Renal cortical epithelial cell (primary cell): ENCODE measurements at places on chromosomes 16 and 17.

- no peak for DNase-seq
Measured at GRCh38 chr17:2023692-2024571, 1.2 kb downstream of the RTN4RL1 start.

- peak; percentile 71 for DNase-seq
Measured at GRCh38 chr17:3710951-3711383, 12.7 kb upstream of the HASPIN start.

DNA sequence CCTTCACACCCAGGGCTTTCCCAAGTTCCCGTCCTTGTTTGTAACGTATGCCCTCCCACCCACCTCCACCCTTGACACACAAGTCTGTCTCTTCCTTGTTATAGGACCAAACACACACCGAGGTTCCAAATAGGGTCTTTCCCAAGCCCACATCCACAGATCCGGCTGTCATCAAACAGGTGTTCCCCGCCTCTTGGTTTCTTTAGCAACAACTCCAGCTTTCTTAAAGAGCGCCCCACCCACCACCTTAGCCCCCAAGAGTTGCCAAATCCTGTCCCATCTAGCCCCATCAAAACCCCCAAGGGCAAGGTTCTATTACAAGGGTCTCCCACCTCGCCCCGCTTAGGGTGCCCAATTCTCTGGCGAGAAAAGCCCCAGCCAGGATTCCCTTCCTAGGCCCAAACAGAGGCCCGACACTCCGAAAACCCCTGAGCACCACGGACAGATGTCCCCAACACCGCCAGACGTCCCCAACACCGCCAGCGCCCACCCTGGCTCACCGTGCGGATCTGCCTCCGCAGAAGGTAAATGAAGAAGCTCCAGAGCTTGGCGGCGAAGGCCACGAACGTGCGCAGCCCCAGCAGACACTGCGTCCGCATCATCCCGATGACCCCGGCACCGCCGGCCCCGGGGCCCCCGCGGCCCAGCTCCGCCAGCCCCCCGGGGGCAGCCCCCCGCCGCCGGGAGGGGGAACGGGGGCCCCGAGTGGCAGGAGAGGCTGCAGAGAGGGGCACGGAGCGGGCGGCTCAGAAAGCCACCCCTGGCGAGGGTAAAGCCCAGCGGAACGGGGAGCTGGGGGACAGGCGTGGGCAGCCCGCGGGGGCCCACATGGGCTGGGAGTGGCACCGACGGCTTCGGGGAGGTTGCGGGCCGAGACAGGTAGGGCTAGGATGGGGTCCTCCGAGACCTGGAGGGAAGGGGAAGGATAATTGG, 573 bp downstream of the CTDNEP1 start:
- no peak for DNase-seq

- peak; percentile 94 for DNase-seq
Measured at GRCh38 chr17:29918922-29919856, 10.8 kb downstream of the SSH2 start.

DNA sequence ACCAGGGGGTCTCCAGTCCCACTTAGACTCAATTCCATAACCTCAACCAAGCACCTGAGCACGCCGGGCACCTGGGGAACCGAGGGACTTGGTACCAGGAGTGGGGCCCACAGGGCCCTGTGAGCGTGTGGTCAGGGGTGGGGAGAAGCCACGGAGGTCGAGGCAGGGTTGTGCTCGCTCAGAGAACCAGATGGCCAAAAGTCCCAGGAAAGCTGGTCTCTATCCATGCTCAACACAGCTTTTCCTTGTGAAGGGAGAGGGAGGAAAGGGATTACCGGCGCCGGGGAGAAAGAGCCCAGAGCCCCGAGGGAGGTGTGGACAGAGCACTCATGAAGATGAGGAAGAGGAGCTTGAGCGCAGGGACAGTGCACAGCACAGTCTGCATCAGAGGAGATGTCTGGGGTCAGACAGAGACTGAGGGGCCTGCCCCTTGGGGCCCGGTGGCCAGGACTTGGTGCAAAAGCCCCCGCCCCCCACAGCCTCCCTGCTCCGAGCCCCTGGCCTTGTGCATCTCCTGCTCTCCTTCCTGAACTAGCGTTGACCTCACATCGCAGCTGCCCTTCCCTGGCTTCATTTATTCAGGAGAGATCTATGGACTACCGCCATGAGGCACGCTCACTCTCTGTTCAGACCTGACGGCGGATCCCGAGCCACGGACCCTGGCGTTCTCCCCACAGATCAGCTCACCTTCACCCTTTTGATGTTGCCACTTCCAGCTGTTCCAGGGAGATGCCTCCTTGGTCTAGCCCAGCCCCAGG, 355.4 kb upstream of the TNRC6C start:
- DNase-seq, result no peak

DNA sequence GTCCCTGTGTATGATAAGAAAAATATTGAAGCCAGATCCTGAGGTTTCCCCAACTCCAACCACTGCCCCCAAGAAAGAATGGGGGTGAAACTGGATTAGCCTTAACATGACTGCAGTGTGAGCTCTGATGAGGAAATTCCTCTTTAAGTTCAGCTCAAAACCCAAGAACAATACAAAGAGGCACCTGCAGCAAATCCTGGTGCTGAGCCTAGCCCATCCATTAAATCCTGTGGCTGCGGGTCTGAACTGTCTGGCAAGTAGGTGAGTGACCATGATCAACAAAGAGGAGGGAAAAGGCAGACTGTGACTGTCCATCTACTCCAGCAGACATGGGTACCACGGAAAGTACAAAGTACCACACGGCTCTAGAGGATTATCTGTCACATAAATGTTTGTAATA, 64.2 kb downstream of the CREBBP start:
- DNase-seq, result no peak

- no peak for DNase-seq
Measured at GRCh38 chr16:22225060-22225459, 19.0 kb downstream of the EEF2K start.
